ENCODE measurements at places on chromosomes 4 and X. TPM values are rescaled to one million over a fixed set of nuclear protein-coding genes. Genes with fewer than 3 reads are reported as not detected.

DNA sequence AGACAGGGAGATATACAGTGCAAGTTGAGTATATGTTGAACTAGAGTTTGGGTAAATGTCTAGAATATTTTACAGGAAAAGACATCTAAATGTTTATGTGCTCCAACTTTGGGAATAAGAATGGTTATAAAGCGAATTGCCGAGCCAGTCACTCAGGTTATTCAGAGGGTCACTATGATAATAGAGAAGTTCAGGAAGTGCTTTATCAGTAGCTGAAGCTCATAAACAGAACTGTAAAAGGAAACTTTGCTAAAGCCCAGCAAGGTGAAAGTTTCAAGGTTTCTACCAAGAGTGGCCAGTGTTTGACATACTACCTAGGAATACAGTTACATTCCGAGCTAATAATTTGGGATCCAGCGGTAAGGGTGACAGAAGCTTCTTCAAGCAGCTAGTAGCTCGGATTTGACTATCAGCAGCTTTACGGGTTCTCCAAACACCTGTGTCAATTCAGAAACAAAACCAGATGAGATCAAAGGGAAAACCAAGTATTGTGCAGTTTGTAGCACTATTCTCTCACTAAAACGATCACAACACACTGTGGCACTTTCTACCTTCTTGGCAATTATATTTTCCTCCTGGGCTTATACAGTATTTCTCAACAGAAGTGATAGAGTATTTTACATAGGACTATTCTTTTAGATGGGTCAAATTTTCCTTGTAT, 17.2 kb upstream of the BCLAF3 start:
- DNase-seq, result no peak

Gene NPY2R
- 0.06 TPM for total RNA-seq

Gene UGT2B11
- total RNA-seq, result 26.2 TPM

DNA sequence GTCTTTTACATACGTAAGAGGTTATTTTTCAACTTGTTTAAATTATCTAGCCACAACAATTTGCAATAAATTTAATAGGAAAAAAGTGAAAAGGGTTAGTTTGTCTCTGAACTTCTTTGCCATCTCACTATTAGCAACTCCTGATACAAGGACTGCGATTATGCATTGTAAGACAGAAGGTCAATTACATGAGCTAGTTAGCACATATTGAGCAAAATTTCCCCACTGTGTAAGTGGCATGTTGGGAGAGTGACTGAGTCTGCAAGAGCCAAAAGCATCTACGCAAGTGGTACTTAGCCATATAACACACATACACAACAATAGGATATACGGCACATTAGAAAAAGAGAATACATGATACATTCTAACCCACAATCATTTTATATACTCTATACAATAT, 927.2 kb downstream of the STPG2 start:
- no peak for DNase-seq

DNA sequence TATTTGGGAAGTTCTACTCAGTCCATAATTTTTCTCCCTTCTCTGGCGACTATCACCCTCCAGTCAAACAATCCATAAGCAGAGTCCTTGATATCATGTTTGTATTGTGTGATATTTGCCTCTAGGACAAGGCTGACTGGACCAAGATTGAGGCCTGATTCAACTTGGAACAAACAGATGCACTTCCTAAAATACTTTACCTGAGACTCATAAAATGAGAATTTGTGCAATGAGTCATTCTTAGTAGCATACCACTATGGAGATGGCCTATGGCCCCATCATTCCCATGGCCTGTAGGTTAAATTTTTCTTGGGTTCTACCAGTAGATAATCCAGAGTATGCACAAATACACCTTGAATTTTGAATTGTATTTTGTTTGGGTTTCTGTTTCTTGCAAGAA, 74.2 kb upstream of the DMD start:
- DNase-seq, result no peak

GRCh38 chrX:45743081-45743533, 542.4 kb upstream of the DIPK2B start:
- no peak for DNase-seq

Gene SPANXC
- not detected for total RNA-seq

DNA sequence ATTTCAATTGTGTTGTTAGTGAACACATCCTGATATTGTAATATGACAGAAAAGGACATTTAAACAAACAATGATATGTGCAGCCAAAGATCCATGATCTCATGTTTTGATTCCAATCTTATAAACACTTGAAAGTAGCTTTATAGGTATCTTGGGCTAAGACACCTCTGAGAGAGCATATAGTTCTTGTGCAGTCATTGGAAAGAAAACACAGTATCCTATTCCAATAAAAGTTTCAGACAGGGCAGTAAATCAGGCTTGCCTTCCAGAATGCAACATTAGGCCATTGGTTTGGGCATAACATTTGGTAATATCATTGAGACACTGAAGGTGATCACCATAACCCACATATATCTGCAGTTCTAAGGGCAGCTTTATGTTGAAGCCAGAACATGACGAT, 188.3 kb upstream of the HCCS start:
- DNase-seq, result no peak

- no peak for DNase-seq
These were observed 22.3 kb downstream of the CAMK2D start for GRCh38 chr4:113739197-113739596.

DNA sequence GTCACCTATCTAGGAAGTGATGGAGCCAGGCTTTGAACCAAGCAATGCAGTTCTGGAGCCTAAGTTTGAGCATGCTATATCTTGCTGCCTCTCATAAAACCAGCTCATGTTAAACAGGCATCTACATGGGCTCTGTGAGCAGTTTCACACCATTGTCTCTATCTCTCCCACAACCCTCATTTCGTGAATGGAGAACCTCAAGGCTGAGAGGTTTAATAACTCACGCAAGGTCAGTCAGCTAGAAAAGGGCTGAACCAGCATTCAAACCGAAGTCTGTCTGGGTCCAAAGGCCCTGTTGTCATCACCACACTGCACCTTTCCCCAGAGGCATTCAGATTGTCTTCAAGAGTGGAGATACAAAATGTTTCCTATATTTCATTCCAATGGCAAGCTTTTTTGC, 369.2 kb downstream of the MID1IP1 start:
- DNase-seq, result no peak

DNA sequence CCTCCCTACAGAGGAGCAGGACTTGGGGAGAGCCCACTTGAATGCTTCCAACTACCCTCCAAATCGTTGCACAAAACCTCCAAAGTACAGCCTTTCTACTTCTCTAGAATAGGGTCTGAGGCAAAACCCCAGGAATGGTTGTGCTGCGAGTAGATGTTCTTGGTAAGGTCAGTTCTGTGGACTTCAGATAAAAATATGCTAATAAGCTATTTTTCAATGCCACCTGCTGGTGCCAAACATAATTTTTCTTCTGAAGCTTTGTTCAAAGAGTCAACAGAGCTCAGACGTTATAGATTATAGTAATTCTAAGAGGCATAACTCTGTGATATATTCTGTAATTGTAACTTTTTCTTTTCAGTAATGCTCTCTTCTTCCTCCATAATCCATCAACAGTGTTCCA, 425.7 kb downstream of the GPAT3 start:
- DNase-seq, result no peak

Gene KIAA0232
- 35.0 TPM for total RNA-seq

Gene CXCL6
- 3.4 TPM for total RNA-seq

Gene FOXP3
- total RNA-seq, result 0.09 TPM

- no peak for DNase-seq
These were observed 61.5 kb downstream of the PDK3 start for GRCh38 chrX:24526616-24527015.

DNA sequence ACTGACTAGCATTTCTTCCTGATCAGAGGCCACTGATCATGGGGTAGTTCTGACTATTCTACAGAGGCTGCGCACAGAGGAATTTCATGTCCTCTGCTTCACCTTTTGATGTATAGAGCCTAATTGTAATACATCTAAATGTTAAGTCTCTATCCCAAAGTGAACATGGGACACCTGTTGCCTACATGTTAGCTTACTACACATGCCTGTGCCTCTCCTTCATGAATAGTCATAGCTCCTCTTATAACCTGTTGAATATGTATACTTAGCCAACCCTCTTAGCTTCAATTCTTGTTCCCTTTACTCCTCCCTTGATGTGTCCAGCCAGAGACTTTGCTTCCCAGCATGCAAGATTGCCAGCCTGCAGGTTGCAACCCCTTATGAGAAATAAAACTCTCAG, 9.6 kb upstream of the THOC2 start:
- DNase-seq, result no peak

Gene BCORL1
- total RNA-seq, result 12.4 TPM

GRCh38 chr4:21290562-21290961, 590.3 kb downstream of the PACRGL start:
- no peak for DNase-seq

Gene WAS
- total RNA-seq, result 11.5 TPM

DNA sequence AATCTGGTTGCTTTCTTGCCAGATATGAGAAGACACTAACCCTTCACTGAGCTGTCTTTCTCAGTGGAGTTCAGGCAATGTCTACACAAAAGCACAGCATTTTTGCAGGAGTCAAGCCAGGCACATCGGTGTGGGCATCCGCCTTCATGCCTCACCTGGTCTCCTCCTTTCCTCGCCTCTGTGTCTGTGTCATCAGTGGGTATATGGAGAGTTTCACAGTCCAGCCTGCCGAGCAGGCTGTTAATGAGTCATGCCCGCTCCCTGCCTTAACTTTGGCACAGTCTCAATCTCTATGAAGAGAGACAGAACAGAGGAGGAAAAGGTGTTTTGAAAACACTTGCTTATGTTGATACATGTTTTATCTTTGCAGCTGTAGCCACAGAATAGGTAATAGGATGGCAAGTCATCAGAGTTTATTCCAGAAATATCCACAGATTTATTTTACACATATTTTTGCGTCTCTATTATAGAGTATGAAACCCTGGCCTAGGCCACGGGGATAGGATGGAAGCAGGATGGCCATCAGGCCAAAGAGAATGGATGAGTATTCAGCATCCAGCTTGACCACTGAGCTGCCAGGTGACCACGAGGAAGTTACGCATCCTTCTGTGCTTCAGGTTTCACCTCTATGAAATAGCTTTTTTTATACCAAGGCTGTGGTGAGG, 32.8 kb upstream of the MAML3 start:
- peak; percentile 54 for DNase-seq

Gene C4orf17
- not detected for total RNA-seq

DNA sequence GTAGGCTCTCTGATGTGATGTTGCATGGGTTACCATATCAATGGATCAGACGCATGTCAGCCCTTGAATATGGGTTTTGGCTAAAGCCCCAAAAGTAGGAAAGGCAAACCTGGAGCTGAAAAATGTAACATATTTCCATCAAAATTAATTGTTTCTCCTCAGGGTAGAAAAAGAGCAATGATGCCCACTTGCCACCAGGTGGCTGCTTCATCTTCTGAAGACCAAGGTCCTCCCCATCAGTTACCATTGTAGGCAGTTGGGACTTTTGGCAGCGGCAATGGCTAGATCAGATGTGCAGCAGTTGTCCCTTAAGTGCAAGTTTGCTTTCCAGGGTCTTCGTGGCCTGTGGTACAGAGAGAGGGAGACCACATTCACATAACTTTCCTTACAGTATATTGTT, 118.2 kb downstream of the NAF1 start:
- DNase-seq, result no peak

DNA sequence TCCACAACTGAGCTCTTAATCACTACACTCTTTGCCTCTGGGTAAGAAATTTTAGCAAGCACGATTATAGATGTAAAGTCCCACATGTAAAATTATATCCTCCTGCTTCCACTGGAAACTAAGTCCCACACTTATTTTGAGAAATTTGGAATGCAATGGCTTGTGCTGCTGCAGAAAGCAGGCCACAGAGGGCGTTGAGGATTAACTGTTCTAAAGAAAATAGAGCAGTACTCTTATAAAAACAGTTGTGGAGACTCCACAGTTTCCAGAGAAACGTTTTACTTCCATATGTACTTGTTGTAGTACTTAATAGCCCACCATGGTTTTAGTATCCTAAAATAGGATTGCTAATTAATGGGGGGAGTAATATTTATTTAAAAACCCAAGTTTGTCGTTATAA, 1.7 kb upstream of the CENPC start:
- no peak for DNase-seq

DNA sequence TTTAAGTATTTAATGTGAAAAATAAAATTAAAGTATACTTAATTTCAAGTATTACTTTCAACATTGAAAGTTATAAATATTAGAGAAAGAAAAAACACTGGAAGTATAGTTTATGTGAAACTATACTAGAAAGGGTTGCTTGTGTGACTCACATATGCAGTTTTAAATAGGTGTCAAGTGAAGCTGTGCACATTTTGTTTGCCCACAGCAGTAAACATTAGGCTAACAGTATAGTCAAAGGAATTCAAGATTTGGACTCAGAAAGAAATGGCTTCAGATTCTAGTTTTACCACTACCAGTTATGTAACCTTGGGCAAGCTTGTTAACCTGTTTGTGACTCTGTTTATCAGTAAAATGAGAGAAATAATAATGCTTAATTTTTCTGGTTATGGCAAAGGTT, 148.2 kb downstream of the FAM47B start:
- DNase-seq, result no peak
